ENCODE measurements at places on chromosomes 3 and 15.

GRCh38 chr15:69606144-69606543, 153.5 kb downstream of the RPLP1 start:
- DNase-seq, result no peak

DNA sequence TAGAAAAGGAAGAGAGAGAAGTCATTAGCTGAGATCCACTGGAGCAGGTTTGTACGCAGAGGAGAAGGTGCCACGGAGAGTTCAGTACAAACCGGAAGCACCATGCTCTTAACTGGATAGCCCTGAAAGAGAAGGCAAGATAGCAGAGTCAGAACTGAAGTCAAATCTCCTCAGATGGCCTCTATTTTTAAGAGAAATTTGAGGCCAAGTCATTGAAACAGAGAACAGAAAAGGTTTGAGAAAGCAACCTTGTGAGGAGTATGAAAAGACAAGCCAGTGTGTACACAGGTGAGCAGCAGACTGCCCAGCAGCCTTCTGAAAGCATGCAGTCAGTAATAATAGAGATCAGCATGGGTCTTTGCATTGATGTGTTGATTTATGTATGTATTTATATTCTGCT, 66.1 kb upstream of the SPRED1 start:
- DNase-seq, result no peak

DNA sequence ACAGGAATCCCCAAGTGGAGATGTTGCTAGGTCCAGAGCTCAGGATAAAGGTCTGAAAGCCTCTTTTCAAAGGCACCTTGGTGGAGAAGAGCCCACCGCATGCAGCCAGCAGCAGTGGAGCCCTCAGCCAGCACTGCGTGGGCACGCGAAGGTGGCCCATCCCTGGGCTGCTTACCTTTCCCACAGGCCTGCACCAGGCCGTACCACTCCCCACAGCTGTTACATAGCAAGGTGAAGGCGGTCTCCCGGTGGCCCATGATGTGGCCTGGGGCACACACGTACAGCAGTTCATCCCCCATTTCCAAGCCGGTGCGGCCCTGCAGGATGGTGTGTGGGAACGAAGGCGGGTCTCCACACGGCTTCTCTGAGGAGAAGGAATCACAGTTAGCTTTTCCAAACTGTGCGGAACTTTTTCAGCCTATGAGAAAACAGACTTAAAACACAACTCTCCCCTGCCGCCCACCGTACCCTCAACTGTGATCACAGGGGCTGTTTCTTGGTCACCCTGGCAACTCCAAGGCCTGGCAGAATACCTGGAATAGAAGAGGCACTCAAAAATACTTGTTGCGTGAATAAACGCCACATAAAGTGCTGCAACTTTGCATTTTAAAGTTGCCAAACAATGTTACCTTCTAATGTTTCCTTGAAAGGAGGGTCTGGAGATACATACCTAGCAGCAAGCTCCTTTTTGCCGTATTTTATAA, 43.7 kb downstream of the SUSD5 start:
- DNase-seq, result no peak

GRCh38 chr3:171556574-171557145, 96.5 kb upstream of the TNIK start:
- peak; percentile 43 for DNase-seq

- DNase-seq, result no peak
These were observed 83.9 kb upstream of the TGFBR2 start for GRCh38 chr3:30522476-30522875.

- DNase-seq, result no peak
These were observed 163.4 kb upstream of the GADL1 start for GRCh38 chr3:31057891-31058290.

- DNase-seq, result no peak
These were observed 7.5 kb upstream of the MTHFS start for GRCh38 chr15:79904271-79904670.

GRCh38 chr15:69766156-69766555, 313.5 kb downstream of the RPLP1 start:
- peak; percentile 47 for DNase-seq

GRCh38 chr15:60583946-60584345, 105.0 kb upstream of the ICE2 start:
- no peak for DNase-seq

- peak; percentile 3 for DNase-seq
These were observed 53.9 kb upstream of the FRMD4B start for GRCh38 chr3:69439643-69440270.

DNA sequence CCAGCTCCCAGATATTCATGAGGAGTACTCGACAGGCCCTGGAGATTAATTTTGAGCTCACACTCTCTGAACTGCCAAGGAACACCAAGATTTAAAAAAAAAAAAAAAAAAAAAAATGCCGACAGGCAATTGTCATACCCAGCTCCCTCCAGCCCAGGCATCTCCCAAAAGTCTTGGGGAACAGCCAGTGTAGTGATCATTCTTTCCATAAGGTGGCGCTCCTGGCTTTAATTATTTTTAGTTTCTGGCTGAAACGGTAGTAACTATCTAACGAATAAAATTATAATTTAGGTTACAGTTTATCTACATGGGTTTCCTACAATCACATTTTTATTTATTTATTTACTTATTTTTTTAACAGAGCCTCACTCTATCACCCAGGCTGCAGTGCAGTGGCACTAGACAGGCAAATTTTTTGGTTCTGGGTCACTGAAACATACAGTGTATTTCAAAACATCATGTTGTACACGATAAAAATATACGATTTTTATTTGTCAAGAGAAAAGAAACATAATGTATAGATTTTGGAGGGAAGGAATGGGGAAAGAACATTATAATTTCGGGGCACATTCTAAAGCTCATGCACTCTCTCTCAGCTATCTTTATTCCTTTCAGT, 157.3 kb downstream of the ADAMTS9 start:
- peak; percentile 47 for DNase-seq

DNA sequence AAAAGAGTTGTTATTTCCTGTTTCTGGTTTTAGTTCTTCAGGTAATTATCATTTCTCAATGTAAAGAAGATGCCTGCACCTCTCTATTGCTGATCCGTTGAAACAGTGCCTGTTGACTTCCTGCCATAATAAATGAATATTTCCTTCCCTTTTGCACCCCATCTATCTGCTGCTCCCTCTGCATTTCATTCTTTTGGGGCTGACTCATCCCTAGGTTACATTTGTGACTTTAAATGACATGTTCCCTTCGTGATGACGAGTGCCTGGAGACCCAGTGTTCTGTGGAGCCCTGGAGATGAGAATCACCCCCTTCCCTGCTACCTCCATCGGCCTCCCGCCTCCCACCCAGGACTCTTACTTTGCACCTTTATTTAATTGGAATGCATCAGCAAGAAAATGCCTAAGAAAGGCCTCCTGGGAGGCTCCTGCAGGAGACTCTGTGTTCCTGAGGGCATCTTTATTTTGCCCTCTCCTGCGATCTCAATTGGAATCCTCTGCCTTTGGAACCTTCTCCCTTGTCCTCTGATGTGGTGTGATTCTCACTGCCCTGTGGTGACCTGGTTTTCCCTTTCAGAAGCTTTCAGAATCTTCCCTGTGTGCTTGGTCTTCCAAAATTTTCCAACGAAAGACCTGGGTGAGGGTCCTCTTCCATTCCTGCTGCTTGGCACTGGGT, 13.7 kb downstream of the LRRK1 start:
- no peak for DNase-seq

DNA sequence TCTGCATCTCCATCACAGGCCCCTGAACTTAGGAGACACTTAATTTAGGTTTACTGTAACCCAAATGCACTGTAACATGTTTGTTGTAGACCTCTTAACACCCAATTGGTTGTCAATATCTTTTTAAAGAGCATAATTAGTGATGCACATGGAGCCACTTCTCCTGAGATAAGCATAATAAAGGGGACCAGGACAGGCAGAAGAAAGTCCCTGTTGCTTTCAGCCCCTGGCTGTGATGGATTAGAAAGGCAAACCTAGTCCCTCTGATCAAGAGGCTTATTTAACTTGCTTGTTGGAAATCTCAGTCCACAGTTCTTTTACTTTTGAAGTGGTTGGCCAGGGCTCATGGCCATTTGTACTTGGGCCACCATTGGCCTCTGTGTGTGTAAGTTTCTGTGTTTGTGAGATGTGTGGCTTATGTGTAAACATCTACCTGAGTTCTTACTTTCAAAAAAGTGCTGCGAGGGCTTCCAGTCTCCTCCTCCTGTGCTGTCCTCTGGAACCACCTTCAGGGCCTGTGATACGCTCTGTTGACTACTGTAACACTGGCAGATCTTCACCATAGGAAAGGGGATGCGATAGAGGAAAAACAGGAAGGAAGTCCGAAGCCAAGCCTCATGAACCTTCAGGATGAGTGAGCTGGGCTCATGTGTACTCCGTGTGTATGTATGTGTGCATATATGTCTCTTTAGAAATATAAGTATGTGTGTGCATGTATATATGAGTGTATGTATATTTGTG, 136.2 kb downstream of the EPHB1 start:
- DNase-seq, result no peak

DNA sequence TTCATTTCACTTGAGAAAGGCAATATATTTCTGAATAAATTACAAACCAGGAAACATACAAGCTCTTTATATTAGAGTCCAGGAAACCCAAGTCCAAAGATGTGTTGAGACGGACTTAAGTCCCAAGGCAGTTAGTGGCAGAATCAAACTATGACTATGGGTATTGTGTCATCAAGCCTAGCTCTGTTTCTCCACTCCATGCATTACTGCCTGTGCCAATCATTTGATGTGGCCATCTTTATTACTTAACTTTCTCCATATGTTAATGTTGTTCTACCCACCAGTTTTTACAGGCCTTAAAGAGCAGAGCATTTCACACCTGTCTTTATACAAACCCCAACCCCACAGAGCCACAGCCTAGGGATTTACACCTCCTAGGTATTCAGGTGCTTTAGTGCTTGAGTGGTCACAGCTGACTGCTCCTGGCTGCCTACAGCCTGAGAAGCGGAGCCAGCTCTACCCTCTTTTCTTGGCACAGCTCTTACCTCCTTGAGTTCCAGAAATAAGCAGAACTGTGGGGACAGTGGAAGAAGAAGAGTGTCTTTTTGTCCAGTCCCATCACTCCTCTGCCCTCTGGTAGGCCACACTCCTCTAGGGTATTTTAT, 92.1 kb downstream of the DTWD1 start:
- no peak for DNase-seq

DNA sequence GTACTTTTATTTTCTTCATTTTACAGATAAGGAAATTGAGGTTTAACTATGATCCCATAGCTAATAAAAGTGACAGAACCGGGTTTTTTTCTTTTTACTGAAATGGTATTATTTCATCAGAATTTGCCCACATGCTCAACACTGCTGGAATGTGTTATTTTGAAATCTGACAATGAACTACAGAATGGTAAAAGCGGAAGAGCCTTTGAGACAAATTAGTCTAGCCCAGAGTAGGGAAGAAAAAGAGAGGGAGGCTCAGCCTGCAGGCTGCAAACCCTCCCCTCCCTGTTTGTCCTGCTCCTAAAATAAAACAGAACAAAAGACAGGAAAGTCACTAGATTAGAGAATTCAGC, 100.3 kb upstream of the LIPC start:
- no peak for DNase-seq

GRCh38 chr3:184596886-184597575, 35.4 kb downstream of the EPHB3 start:
- DNase-seq, result no peak

GRCh38 chr15:58064980-58065444, 499 bp downstream of the ALDH1A2 start:
- no peak for DNase-seq

DNA sequence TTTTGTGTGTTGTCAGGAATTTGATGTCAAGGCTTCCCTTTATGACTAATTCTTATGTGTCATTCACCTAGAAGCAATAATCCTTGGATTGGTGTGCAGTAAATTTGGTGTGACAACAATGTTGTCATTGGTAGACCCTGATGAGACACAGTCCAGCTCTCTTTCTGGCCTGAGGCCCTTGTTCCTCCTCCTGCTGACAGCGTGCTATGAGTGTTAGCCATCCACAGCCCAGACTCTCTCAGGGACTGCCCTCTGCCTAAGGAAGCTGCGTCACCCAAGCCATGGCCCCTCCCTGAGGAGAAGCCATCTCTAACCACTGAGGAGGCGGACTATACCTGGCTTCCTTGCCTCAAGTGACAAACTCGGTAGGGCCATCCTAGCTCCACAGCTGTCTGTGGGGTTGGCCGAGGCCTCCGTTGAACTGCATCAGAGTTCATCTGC, 13.3 kb upstream of the TM4SF1 start:
- peak; percentile 62 for DNase-seq

GRCh38 chr3:173970281-173970680, 572.7 kb downstream of the NLGN1 start:
- no peak for DNase-seq
